ENCODE measurements at places on chromosomes 16 and 17. TPM values are rescaled to one million over a fixed set of nuclear protein-coding genes. Genes with fewer than 3 reads are reported as not detected.

- no peaks in the 10 kb centered on the region for H3K27me3 ChIP-seq
- peaks cover 17% of the 10 kb centered on the region for H3K4me1 ChIP-seq
- no peak overlapping the region for H3K4me3 ChIP-seq
- H3K36me3 ChIP-seq = no peaks in the 10 kb centered on the region
Observed at GRCh38 chr16:57588831-57589230, 39.6 kb upstream of the ADGRG1 start.

- H3K4me1 ChIP-seq = no peaks in the 10 kb centered on the region
- no peaks in the 10 kb centered on the region for H3K36me3 ChIP-seq
- no peak overlapping the region for H3K27ac ChIP-seq
- H3K4me3 ChIP-seq = no peak overlapping the region
Observed at GRCh38 chr17:47286198-47286914, 32.7 kb downstream of the ITGB3 start.

Gene HS3ST3A1
- total RNA-seq = 2.4 TPM

GRCh38 chr16:30530163-30531037 lies 4.0 kb upstream of the ZNF768 start:
- peaks cover 2% of the 10 kb centered on the region for H3K4me1 ChIP-seq
- H3K36me3 ChIP-seq = peaks cover 23% of the 10 kb centered on the region
- no peak for DNase-seq
- H3K27ac ChIP-seq = peak overlapping the region; percentile 47

DNA sequence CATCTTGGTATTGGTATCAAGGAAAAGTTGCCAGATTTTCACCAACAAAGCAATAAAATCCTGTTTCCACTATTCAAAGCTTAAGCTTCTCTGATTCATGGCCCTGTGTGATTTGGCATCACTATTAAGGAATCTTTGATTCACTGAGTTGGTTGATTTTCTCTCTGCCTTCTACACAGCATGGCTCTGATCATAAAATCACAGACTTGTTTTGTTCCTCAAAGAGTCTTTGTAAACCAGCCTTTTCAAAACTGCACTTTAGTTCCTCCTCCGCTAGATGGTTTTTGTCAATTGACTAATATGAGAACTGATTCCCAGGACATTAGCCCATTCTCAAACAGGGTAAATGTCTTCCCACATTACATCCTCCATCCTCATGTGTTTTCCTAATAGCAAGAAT lies 197.6 kb downstream of the DNAH9 start:
- no peaks in the 10 kb centered on the region for H3K4me1 ChIP-seq
- no peaks in the 10 kb centered on the region for H3K27me3 ChIP-seq
- no peak overlapping the region for H3K4me3 ChIP-seq
- no peak overlapping the region for H3K27ac ChIP-seq
- DNase-seq = no peak

GRCh38 chr17:5126719-5127488 lies 11.1 kb downstream of the USP6 start:
- DNase-seq = no peak
- H3K4me3 ChIP-seq = no peak overlapping the region
- H3K27ac ChIP-seq = no peak overlapping the region

- no peaks in the 10 kb centered on the region for H3K36me3 ChIP-seq
- no peak overlapping the region for H3K27ac ChIP-seq
- no peaks in the 10 kb centered on the region for H3K4me1 ChIP-seq
- no peaks in the 10 kb centered on the region for H3K27me3 ChIP-seq
- H3K4me3 ChIP-seq = no peak overlapping the region
- no peak for DNase-seq
Observed at GRCh38 chr17:79591695-79592094, 19.2 kb downstream of the RBFOX3 start.

DNA sequence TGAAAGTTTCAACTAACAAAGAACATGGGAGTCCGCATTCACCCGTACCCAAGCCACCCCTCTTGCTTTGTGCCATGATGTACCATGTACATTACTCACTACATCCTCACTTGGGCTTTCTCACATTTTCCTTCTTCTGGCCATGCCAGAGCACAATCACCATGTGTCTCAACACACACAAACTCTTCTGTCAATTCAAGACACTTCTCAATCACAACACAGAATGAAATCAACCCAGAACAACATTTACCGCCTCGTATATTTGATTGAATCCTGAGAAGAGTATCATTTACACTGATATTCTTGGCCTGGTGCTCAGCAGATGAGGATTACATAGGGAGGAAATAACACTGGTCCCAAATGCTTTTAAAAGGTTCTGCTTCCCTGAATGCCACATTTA lies 4.5 kb downstream of the ADAMTS18 start:
- no peak overlapping the region for H3K27ac ChIP-seq
- no peak for DNase-seq
- H3K27me3 ChIP-seq = peaks cover 7% of the 10 kb centered on the region
- no peaks in the 10 kb centered on the region for H3K4me1 ChIP-seq

- no peak overlapping the region for H3K4me3 ChIP-seq
- H3K4me1 ChIP-seq = no peaks in the 10 kb centered on the region
- no peaks in the 10 kb centered on the region for H3K27me3 ChIP-seq
- no peak overlapping the region for H3K27ac ChIP-seq
Observed at GRCh38 chr16:80778703-80779102, 25.7 kb downstream of the CDYL2 start.

GRCh38 chr17:64787921-64788271 lies 125.8 kb upstream of the SMURF2 start:
- H3K4me3 ChIP-seq = no peak overlapping the region
- no peak for DNase-seq
- H3K36me3 ChIP-seq = peaks cover 15% of the 10 kb centered on the region
- H3K4me1 ChIP-seq = peaks cover under 1% of the 10 kb centered on the region

Gene TMEM238L
- total RNA-seq = not detected

Measured in T-cell (primary cell).